Spinal cord (tissue), 10 donors: ENCODE measurements at places on chromosomes 11 and 22. TPM values are rescaled to one million over a fixed set of nuclear protein-coding genes. Genes with fewer than 3 reads are reported as not detected.

DNA sequence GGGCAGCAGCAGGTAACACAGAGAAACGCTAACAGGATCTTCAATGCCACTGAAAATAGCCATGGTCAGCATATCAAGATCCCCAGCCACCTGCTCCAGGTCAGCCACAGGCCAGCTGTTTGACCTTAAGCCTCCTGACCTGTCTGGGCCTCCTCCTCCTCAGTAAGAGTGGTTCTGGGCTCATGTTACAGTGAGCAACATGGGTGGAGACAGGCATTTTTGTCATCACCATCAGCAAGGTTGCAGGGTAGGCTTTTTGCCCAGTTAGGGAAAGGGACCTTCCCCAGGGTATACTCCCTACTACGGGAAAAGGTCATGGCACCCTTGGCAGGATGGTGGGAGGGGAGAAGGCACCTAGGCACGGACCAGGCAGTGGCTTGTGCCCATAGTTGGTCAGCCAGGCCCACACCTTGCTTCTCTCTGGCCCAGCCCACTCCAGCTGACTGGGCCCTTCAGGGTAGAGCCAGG is 131.8 kb upstream of the PARVA start:
- peaks cover 41% of the 10 kb centered on the region for H3K4me1 ChIP-seq
- H3K27ac ChIP-seq: no peak overlapping the region
- H3K36me3 ChIP-seq: peaks cover 9% of the 10 kb centered on the region
- H3K4me3 ChIP-seq: no peak overlapping the region
- peaks cover 2% of the 10 kb centered on the region for H3K27me3 ChIP-seq
- DNase-seq: no peak

DNA sequence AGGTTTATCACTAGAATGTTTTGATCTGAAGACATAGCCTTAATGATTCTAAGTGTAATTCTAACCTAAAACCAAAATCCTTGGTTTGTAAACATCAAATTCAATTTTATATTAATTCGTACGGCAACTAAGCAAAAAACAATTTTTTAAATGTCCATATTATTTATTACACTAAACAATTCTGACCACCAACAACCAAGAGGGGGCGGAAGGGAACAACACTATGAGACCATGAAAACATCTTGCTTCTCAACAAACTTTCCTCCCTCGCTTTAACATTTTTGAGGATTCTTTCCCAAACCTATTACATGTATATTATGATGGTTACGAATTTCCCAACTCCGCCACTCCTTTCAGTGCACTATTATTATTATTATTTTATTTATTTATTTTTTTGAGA is 6.5 kb upstream of the UCP2 start:
- H3K36me3 ChIP-seq: no peaks in the 10 kb centered on the region
- no peak overlapping the region for H3K4me3 ChIP-seq
- no peak for DNase-seq
- peaks cover under 1% of the 10 kb centered on the region for H3K4me1 ChIP-seq
- H3K27me3 ChIP-seq: no peaks in the 10 kb centered on the region

- no peaks in the 10 kb centered on the region for H3K36me3 ChIP-seq
- no peaks in the 10 kb centered on the region for H3K27me3 ChIP-seq
- no peak overlapping the region for H3K27ac ChIP-seq
- no peak for DNase-seq
- H3K4me3 ChIP-seq: no peak overlapping the region
Measured at GRCh38 chr11:90218606-90219005, 4.2 kb downstream of the CHORDC1 start.

DNA sequence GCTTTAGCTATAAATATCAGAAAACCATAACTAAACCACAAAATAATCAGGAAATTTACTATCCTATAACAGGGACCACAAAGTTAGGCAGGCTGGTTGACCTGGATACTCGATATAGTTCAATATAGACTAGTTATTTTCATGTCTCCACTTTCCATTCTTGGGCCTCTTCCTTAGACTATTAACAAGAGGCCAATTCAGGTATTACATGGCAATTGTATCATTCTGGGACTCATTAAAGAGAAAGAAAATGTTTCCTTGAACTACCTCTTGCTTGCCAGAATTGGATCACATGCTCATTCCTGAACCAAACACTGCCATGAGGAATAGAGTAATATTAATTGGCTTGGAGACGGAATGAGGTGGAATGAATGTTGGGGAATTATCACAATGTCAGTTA is 76.0 kb downstream of the EIF3M start:
- H3K4me1 ChIP-seq: no peaks in the 10 kb centered on the region
- no peak overlapping the region for H3K4me3 ChIP-seq
- no peak for DNase-seq
- H3K27ac ChIP-seq: no peak overlapping the region
- no peaks in the 10 kb centered on the region for H3K36me3 ChIP-seq

GRCh38 chr22:29254286-29254660 is 13.5 kb downstream of the RHBDD3 start:
- no peaks in the 10 kb centered on the region for H3K27me3 ChIP-seq
- no peak overlapping the region for H3K4me3 ChIP-seq
- peaks cover 45% of the 10 kb centered on the region for H3K36me3 ChIP-seq

DNA sequence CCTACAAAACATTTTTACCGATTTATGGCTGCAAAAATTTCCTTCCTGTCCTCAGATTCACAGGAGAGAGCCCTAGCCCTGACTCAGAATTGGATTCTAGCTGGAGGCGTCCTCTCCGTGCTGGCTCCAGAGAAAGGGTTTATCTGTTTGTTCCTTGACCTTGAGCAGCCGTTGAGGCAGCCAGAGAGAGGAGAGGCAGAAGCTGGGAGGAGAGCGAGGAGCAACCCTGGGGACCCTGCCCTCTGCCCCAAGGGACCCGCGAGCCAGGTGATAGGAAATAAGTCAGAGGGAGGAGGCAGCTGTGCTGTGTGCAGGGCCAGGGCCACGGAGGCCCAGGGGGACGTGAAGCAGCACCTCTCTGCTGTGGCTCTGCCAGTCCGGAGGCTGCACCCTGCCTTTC is 75.6 kb downstream of the IGLL1 start:
- peaks cover 21% of the 10 kb centered on the region for H3K4me1 ChIP-seq
- no peak for DNase-seq
- H3K4me3 ChIP-seq: no peak overlapping the region
- no peaks in the 10 kb centered on the region for H3K27me3 ChIP-seq

- no peaks in the 10 kb centered on the region for H3K36me3 ChIP-seq
- H3K27me3 ChIP-seq: no peaks in the 10 kb centered on the region
- H3K4me1 ChIP-seq: no peaks in the 10 kb centered on the region
- H3K27ac ChIP-seq: no peak overlapping the region
- peak; percentile 31 for DNase-seq
- H3K4me3 ChIP-seq: no peak overlapping the region
Measured at GRCh38 chr11:34379079-34379478, 21.3 kb upstream of the ABTB2 start.

GRCh38 chr11:68116126-68116525 is 5.1 kb downstream of the CHKA start:
- H3K4me3 ChIP-seq: no peak overlapping the region
- DNase-seq: no peak
- H3K4me1 ChIP-seq: peaks cover 42% of the 10 kb centered on the region
- no peak overlapping the region for H3K27ac ChIP-seq
- peaks cover 10% of the 10 kb centered on the region for H3K36me3 ChIP-seq

DNA sequence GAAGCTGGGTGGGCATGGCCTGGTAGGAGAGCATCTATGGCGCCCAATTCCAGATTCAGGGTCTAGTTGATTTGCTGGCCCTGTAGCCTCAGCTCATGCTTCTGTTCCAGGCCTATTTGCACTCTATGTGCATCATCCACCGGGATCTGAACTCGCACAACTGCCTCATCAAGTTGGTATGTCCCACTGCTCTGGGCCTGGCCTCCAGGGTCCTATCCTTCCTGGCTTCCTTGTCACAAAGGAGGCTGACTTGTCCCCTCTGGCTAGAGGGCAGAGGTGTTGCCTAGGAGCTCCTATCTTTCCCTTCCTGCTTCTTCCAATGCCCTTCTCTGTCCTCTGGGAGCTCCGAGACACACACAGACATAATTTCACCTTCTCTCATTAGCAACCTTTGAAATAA is 21.3 kb downstream of the PIK3IP1 start:
- no peak overlapping the region for H3K27ac ChIP-seq
- no peak for DNase-seq
- no peak overlapping the region for H3K4me3 ChIP-seq
- no peaks in the 10 kb centered on the region for H3K27me3 ChIP-seq

- H3K27me3 ChIP-seq: no peaks in the 10 kb centered on the region
- DNase-seq: no peak
- H3K4me1 ChIP-seq: peaks cover 3% of the 10 kb centered on the region
- H3K36me3 ChIP-seq: peaks cover 27% of the 10 kb centered on the region
- no peak overlapping the region for H3K27ac ChIP-seq
Measured at GRCh38 chr11:9182180-9182871, 82.8 kb downstream of the DENND5A start.

- no peaks in the 10 kb centered on the region for H3K27me3 ChIP-seq
- H3K36me3 ChIP-seq: no peaks in the 10 kb centered on the region
- no peak for DNase-seq
- no peak overlapping the region for H3K27ac ChIP-seq
Measured at GRCh38 chr11:113142508-113142907, 171.9 kb upstream of the TTC12 start.

DNA sequence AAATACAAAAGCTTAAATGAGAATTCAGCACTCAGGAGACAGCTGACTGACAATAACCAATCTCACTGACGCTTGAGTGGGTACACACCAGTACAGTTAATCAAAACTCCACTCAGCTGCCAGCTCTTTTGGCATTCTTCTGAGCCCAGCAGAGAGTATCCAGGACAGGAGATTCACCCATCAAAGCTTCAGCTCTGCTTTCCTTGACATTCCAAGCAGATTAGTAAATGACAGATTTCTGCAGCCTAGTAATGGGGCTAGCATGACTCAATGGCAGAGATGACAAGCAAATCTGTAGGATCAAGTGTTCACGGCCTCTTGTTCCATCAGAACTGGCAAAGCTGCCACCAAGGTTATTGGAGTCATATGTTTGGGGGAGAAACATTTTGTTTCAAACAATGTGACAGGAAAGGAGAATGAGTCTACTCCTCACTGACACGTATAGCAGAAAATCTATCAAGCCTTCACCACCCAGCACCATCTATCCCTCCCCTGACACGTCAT is 420.0 kb downstream of the DYNC2H1 start:
- H3K4me1 ChIP-seq: no peaks in the 10 kb centered on the region
- H3K4me3 ChIP-seq: no peak overlapping the region
- no peak for DNase-seq
- no peak overlapping the region for H3K27ac ChIP-seq

- peaks cover 100% of the 10 kb centered on the region for H3K27me3 ChIP-seq
- no peak overlapping the region for H3K4me3 ChIP-seq
- peaks cover 41% of the 10 kb centered on the region for H3K4me1 ChIP-seq
- no peak overlapping the region for H3K27ac ChIP-seq
- no peak for DNase-seq
Measured at GRCh38 chr11:122979103-122979814, 2.4 kb downstream of the BSX start.

- H3K4me1 ChIP-seq: peaks cover 14% of the 10 kb centered on the region
- H3K27me3 ChIP-seq: no peaks in the 10 kb centered on the region
- no peaks in the 10 kb centered on the region for H3K36me3 ChIP-seq
- no peak for DNase-seq
- H3K27ac ChIP-seq: no peak overlapping the region
Measured at GRCh38 chr11:118872403-118872821, 11.3 kb upstream of the CXCR5 start.

DNA sequence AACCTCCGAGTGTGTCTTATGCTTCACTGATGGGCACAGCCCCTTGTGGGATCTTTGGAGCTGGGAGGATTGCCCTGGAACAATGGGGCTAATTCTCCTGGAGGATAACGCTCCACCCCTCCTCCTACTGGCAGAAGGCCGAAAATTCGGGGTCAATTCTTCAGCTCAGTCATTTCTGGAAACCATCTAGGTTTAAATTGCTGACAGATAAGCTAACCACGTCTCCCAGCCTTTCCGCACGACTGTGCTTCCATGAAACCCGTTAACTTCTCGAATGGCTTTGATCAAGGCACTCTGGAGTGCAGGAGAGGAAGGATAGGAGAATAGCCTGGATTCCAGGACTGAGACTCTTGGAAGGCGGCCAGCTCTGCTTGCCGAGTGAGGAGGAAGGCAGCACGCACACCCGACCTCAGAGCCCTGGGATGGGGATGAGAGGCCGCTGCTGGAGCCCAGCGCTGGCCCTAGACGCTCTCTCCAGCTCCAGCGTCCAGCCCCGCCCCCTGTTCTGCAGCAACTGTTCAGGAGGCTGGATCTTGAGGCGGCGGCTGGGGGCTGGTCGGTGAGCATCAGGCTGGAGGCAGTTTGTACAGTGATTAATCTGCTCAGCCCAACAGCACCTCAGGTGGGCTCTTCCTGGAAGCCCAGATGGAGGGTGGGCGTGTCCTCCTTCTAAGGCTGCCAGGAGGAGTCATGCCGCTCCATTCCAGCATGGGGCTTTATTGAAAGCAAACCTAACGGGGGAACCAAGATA is 176.7 kb upstream of the NCAM1 start:
- H3K4me3 ChIP-seq: peak overlapping the region; percentile 14
- H3K36me3 ChIP-seq: no peaks in the 10 kb centered on the region
- peak overlapping the region; percentile 61 for H3K27ac ChIP-seq
- peaks cover 24% of the 10 kb centered on the region for H3K4me1 ChIP-seq
- peak; percentile 71 for DNase-seq

DNA sequence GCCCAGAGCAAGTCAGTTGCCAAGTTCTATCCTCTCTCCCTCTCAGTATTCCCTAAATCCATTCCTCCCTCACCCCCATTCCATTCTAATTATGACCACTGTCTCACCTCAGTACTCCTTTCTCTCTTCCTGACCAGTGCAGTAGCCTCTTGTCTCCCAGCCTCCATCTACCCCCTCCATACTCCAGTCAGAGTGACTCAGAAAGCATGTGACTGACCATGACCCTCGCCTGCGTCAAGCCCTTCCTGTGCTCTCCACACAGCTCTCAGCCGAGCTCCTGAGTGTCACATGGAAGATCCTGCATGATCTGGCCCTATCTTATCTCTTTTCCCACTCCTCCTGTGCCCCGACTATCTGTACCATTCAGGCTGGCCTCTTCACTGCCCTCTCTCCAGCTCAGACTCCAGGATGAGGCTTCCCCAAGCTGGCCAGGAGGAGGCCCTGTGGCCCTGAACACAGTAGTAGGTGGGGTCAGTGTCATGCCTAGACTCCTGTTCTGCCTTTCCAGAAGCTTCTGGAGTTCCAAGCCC is 42.6 kb downstream of the NEU3 start:
- H3K27me3 ChIP-seq: no peaks in the 10 kb centered on the region
- peaks cover 3% of the 10 kb centered on the region for H3K4me1 ChIP-seq
- no peak overlapping the region for H3K4me3 ChIP-seq
- H3K36me3 ChIP-seq: no peaks in the 10 kb centered on the region
- no peak for DNase-seq
- no peak overlapping the region for H3K27ac ChIP-seq

SMDT1 gene
- total RNA-seq: 31.8 TPM

SGSM1 gene
- 11.4 TPM for total RNA-seq

CHRDL2 gene
- total RNA-seq: 0.30 TPM

NTM gene
- 144 TPM for total RNA-seq

PNPLA5 gene
- total RNA-seq: 0.10 TPM

APOL5 gene
- 0.39 TPM for total RNA-seq

KCNK4 gene
- total RNA-seq: 1.0 TPM

MISFA gene
- 0.69 TPM for total RNA-seq

PRR33 gene
- total RNA-seq: not detected

KCNJ4 gene
- 0.79 TPM for total RNA-seq
